NCI-H69 (cell line): ENCODE measurements at places on chromosomes 2 and 18.

DNA sequence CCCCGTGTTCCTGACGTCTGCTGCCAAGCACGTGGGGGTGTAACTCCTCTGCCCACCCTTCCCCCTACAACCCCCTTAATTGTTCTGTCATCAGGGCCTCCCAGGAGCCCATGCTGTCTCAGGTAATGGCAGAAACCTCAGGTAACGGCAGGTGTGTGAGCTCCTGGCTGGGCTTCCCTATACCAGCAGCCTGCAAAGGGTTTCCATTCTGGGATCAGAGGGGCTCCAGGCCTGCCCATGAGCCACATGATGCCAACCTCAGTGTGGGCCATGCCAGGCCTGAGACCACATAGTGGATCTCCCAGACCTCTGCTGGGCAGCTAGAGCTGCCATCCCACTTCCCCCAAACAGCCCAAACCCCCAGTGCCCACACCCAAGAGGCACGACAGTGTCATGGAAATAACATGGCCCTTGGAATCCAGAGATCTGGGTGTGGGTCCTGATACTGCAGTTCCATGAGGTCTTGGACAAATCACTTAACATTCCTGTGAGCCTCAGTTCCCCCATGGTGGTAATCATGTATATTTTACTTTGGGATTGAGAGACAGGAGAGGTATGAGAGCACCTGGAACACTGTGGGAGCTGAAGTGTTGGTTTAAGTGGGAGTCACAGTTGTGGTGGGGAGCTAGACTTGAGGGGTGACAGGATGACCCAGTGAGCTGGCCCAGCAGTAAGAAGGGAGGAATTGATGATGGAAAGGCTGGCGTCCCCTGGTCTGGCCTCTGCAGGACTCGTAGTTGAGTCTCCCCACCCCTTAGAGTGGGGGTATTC lies 59.6 kb downstream of the ATOH8 start:
- no peak for DNase-seq

- no peak for DNase-seq
Measured at GRCh38 chr18:56197241-56197859, 441.0 kb downstream of the TXNL1 start.

GRCh38 chr2:224734949-224735348 lies 18.8 kb upstream of the CCDC195 start:
- DNase-seq = no peak

- no peak for DNase-seq
Measured at GRCh38 chr2:241001413-241002274, 3.2 kb downstream of the SNED1 start.

GRCh38 chr2:229445019-229445418 lies 173.9 kb upstream of the PID1 start:
- DNase-seq = no peak

DNA sequence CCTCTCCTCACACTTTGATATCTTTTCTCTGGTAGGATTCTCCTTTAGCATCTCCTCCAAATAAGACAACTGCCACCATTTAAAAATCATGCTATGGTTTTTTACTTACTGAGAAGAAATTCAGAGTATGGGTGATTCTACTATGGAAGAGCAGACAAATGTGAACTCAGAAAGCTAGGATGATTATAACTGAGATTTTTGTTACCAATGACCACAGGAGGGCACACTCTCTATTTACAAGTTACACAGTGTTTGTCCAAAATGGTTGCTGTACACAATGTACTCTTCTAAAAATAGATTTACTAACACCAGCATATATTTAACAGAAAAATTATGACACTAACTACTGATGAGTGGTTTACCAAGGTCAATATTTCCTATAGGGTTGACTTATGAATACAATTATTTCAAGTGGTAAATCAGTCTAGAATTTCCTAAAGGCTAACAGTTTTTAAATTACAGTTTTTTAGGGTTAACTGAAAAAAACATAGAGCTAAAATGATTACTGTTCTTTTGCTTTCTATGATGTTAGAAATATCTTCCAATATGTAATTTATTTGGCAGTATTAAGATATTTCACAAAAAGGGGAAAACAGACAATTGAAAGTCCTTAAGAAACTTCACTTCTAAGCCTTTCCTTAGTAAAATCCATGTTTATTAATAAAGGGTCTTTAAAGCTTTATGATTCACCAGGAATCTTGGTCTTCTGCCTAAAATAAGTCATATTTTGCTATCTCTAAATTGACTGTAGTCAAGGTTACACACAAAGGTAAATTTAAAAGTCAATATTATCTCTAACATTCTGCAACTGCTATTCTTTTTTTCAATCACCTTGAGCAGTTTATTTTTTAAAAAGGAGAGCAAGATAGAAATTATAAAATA lies 57.2 kb downstream of the MAP4K3 start:
- peak; percentile 55 for DNase-seq

DNA sequence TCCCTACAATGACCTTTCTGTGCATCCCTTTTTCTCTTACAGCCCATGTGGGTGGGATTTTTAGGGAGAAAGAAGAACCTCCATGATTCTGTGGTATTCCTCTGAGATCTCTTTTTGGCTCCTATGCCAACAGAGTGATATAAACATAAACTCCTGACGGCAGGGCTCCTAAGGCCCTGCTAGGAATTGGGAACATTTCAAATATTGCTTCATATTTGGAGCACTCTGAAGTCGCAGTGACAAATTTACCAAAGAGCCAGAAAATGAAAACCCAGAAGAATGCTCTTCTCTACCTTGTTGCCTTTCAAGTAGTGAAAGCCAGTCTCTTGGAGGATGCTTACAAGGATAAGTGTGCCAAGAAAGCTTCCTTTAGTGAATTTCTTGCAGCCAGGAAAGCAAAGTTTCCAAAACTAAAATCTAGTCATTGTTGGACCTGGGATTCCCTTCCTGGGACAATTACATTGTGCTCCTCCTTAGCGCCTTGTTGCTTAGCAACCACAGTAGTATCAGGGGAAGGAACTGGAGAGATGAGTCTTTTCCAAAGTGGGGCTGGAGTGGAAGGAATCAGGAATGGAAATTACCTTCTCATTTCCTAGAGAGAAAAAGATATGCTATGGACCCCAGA lies 7.3 kb upstream of the SETBP1 start:
- DNase-seq = peak; percentile 19

DNA sequence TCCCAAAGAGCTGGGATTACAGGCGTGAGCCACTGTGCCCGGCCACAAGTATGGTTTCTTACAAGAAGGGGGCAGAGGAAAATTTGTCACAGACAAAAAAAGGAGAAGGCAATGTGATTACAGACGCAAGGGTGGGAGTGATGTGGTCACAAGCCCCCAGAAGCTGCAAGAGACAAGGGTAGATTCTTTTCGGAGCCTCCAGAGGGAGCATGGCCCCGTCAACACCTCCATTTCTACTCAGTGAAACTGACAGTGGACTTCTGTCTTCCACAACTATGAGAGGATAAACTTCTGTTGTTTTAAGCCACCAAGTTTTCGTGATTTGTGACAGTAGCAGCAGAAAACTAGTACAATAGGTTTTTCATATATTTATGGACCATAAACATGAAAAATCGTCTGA lies 2.1 kb upstream of the TCF7L1 start:
- DNase-seq = peak; percentile 9

DNA sequence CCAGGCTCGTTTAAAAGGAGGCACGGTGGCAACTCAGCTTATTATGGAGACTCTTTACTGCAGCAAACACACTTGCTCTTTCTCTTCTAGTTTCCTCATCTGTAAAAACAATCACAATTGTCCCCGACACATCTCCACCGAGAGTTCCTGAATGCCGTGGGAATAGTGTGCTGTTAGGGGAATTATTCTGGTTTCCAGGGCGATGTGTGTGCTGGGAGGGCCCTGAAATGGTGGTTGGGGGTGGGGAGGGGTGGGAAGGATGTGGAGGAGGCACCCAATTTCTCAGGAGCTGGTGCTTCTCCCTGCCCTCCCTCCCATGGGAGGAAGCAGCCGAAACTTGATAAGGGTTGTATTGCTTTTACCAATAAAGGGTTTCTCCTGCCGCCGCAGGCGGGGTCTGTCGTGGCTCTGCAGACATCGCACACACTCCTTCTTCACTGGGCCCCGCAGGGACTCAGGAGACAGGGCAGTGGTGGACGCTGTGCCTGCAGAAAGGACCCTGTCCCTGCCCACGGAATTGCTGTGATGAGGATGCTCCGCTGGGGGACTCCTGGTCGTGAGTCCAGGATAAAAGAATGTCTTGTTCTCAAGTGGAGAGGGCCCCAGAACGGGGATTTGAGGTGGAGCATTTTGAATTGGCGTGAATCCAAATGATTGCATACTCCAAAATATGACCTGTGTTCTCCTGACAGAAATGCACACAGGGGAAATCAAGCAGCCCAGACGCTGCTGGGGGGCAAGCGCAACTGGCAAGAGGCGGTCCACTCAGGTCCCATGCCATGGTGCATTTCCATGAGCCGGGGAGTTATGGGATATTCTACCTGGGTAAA lies 119.2 kb downstream of the ACKR3 start:
- peak; percentile 3 for DNase-seq

GRCh38 chr18:56637711-56638231 lies 621 bp downstream of the TXNL1 start:
- DNase-seq = peak; percentile 67

DNA sequence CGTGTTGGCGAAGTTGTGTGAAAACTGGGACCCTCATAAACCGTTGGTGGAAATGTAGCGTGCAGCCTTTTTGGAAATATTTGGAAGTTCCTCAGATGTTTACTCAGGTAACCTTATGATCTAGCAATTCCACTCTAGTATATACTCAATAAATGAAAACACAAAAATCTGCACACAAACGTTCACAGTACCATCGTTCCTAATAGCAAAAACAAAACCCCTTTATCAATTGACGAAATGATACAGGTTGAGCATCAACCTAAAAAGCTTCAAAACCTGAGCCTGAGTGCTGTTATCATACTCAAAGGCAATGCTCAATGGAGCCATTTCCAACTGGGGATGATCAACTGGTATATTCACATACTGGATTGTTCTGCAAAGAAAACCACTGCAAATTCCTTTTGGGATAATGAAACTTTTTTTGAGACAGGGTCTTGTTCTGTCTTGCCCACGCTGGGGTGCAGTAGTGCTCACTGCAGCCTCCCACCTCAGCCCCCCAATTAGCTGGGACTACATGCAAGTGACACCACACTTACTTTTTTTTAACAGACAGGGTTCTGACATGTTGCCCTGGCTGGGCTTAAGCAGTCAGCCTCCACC lies 777 bp upstream of the C18orf32 start:
- DNase-seq = peak; percentile 57

DNA sequence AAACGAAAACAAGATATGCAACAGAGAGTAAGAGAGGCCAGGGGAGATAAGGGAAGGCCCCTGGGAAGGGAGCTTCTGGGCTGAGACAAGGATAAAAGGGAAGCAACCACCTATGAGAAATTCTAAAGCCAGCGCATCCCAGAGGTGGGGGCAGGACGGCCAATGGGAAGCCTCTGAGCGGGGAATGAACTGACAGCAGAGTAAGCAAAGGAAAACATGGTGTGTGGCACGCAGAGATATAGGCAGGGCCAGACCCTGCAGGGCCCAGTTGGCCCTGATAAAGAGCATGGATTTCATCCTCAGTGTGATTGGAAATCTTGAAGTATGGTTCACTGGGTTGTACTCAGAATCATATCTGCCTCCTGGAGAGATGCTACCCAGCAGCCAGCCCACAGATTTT lies 78.7 kb downstream of the IRS1 start:
- no peak for DNase-seq

GRCh38 chr18:78092901-78093300 lies 843.3 kb downstream of the GALR1 start:
- peak; percentile 59 for DNase-seq

GRCh38 chr2:209008636-209009287 lies 415.1 kb upstream of the MAP2 start:
- no peak for DNase-seq

- no peak for DNase-seq
Measured at GRCh38 chr2:23526835-23527790, 142.1 kb downstream of the KLHL29 start.

DNA sequence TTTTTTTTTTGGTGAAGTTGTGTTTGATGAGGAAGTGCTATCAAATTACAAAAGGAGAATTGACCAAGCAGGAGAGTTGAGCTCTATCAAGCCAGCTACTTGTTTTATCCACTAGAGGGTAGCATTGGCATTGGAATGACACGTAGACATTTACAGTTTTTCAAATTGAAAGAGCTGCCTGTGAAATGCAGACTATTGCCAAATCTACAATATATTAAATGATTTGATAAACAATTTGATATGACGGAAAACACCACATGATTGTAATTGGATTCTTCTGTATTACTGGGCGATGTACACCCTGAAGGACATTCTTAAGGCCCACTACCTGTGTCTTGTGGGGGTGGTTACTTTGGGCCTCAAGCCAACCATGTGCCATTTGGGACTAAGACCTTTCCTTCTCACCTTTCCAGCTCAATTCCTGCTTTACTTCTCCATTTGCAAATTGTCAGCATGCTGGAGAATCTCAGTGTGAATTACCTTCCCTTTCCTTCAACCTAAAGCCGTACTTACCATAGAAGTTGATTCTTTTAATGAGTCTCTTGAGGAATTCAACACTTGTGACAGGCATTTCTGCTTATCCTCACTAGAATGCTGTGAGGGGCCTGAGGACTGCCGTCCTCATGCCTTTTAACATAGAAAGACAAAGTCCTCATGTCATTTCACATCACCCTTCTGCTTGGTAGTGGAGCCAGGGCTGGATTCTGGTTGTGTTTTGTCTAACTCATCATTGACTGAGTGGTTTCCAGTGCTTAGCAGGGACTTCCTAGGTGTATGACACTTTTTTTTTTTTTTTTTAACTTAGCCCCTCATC lies 134.8 kb upstream of the THUMPD2 start:
- peak; percentile 74 for DNase-seq

DNA sequence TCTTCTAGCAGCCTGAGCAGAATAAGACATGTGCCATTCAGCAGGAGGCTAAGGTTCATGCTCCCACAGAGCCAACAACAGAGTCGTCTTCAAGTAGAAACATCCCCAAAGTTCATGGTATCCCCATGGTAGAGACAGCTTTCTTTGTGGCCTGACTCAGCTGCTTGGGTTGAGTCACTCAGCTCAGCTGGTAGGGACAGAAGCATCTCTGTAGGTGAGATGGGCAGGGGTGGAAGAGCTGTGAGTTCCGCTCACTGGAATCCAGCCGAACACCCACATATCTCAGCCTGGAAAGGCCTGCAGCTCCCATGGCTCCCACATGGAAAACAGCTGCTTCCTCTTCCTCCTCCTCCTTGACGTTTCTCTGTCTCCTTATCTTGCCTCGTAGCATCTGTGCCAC lies 792.7 kb downstream of the RNF144A start:
- no peak for DNase-seq

DNA sequence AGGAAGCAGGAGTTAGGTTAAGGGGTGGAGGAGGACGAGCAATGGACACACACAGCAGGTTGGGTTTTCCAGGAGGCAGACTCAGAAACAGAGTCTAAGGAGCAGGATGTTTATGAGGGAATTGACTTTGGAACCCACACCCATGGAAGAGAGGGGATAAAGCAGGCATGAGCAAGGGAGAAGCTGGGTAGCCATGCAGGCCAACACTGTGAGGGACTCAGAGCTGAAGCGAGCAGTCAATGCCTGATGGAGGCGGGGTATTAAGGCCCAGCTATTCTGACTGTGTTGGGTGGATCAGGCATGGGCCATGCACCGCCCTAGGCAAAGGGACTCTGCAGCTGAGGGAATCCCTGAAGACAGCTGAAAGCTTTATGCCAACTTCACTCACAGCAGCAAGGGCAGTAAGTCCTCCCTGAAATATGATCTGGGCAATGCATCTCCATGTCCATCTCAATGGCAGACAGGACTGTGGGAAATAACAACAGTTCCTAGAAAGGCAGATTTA lies 37.6 kb downstream of the TEX51 start:
- no peak for DNase-seq

- peak; percentile 25 for DNase-seq
Measured at GRCh38 chr18:31789409-31789808, 28.7 kb upstream of the SLC25A52 start.

- no peak for DNase-seq
Measured at GRCh38 chr18:50933684-50934083, 34.2 kb upstream of the ELAC1 start.
